Mammary epithelial cell (primary cell): ENCODE measurements at places on chromosomes 7 and 10.

GRCh38 chr10:45471059-45471458 is 97.0 kb downstream of the ALOX5 start:
- no peak for DNase-seq

GRCh38 chr10:35335133-35336083 is 901 bp upstream of the CCNY start:
- DNase-seq, result peak; percentile 46

GRCh38 chr10:49163741-49164140 is 24.4 kb downstream of the TMEM273 start:
- no peak for DNase-seq

DNA sequence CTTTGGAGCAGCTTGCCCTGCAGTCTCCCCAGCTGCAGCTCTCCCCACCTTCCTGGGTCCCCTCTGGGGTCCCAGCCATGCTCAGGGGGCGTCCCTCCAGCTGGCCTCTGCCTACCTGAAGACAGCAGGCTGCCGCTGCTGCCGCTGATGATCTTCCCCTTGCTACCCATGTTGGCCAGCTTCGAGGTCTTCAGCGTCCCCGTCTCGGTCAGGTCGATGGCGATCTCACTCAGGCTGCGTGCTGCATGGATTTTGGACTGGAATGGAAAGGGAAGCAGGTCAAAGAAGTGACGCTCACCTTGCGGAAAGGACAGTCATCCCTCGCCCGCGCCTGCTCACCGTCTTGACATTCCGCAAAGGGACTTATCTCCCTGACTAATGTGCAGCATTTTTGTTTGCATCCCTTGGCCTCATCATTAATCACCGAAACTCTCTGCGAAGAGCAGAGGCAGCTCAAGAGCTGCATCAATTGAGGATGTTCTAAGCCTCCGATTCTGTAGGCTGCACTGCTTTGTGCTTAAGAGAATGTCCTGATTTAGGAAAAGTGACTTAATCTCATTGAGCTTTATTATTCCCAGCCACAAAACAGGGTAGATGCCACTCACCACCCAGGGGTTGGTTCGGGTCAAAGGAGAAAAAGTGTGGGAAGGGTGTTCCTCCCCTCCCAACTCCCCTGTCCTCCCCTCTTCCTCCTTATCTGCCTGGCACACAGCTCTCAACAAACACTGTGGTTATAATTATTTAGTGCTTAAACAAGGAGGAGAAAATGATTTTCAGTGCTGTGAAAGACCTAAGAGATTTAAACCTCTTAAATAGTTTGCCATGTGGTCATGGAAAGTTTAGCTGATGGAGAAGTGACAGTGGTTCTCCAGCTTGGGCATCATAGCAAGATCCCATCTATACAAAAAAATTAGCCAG is 107.3 kb downstream of the PRPF18 start:
- no peak for DNase-seq

DNA sequence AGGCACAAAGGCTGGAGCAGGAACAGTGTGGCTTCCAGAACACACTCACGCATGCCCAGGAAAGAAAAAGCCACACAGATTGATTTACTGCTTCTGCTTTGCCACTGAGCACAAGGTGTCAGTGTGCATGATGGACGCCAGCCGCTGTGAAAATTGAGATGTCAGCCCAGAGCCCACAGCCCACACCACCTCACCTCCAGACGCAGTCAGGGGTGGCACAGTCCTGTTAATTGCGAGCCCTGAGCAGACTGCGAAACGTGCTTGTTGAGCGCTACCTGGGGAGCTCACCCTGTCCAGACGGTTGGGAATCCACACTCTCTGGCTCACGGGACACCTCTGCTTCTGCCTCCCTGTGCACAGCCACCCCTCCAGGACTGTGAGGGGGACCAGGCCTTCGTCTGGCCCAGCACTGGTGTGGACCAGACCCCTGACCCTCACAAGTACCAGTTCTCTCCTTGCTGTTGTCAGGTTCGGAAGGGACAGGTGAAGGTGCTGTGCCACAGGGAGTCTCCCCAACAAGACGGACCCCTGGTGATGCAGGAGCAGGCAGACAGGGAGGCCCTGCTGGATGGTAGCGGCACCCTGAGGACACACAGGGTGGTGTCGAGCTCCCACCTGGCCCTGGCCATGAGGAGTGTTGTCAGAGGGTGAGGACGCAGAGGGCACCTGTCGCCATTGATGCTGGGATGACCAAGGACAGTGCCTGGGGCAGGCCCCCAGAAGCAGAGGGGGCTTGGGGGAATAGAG is 15.3 kb downstream of the RASGEF1A start:
- DNase-seq, result no peak

DNA sequence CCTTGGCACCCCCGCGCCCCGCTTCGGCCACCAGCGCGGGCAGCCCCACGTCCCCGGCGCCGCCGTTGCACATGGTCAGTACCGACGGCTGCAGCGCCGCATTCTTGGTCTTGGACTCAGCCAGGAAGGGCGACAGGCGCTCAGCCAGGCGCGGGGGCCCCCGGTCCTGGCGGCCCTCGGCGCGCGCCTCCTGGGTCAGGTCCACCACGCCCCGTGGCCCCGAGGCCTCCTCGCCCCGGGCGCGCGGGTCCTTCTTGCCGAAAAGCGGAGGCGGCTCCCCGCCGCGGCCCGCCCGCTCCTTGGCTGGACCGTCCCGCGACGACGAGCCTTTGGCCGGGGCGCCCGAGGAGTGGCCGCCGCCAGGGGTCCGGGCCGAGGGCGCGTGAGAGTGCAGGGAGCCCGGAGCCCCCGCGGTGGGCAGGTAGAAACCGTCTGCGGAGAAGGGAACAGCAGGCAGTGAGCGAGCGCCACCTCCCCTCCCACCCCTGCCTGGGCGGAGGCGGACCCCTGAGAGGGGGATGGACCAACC is 34.7 kb downstream of the TNRC18 start:
- DNase-seq, result no peak

- DNase-seq, result no peak
Measured at GRCh38 chr10:649798-650440, 39.5 kb downstream of the DIP2C start.

GRCh38 chr7:84997626-84998025 is 189.2 kb downstream of the SEMA3D start:
- DNase-seq, result no peak

GRCh38 chr10:73404690-73405089 is 9.2 kb downstream of the ANXA7 start:
- DNase-seq, result no peak

DNA sequence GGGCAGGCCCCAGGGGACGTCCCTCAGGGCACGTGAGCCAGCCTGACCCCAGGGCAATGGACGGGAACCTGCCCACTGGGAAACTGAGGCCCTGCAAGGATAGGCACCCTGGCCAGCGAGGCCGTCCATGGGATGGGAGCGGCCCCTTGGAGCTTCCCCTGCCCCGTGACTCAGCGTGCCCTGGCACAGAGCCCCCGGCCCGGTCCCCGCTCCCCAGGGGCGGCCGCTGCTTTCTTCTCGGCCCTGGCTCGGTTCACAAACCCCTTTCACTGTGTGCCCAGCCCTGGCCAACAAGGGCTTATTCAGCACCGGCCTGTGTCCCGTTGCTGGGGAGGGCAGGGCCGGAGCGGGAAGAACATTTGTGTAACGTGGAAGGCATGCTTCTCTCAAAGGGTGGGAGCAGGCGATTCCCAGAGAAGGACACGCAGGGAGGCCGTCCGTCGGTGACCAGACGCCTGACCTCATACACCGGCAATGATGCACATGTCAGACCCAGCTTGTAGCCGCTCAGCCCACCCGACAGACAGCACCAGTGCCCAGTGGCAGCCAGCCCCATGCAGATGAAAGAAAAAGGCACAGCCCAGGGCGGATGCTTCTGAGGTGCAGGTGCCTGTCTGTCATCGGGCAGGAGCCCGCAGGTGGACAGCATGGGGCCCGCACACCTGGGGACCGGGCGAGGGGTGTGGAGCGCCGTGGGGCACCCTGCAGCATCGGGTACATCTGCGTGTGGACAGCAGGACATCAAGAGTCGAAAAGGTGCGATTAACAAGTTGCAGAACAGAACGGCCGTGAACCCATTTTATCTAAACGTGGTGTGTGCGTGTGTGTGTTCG is 94.5 kb downstream of the PDGFA start:
- DNase-seq, result no peak

DNA sequence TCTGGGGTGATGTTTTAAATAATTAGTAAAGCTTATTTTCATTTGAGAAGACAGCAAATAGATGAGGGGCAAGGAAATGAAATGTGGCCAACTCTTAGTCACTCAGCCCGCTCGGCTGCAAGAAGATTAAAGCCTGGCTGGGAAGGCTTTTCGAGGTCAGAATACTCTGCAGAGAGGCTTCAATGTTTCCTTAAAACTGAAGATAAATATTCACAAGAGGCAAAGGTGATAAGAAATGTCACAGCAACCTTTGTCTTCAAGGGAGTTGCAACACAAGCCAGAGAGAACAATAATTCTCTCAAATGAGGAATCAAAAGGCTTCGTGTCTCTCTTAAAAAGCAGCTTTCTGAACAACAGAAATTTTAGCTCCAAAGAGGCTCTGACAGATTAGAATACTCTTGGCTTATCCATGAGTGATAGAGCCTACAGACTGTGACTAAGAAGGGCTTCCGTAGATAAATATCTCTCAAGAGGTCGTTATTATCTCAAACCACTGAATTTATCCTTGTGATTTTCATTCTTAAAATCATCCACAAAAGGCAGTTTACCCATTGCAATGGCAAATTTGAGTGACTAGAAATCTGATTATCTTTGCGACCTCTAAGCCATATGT is 92.5 kb downstream of the KLF6 start:
- no peak for DNase-seq

GRCh38 chr10:46096446-46096845 is 50.4 kb upstream of the MSMB start:
- DNase-seq, result no peak

DNA sequence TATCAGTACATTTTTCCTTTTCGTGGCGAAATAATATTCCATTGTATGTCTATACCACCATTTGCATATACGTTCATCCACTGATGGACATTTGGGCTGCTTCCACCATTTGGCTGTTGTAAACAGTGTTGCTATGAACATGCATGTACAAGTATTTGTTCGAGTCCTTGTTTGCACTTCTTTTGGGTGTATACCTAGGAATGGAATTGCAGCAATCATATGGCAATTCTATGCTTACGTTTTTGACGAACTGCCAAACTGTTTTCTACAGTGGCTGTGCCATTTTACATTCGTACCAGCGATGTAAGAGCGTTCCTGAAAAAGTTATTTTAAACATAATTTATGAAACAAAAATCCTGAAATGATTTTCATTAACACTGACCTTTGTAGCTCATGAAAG is 79.5 kb downstream of the HIPK2 start:
- no peak for DNase-seq

DNA sequence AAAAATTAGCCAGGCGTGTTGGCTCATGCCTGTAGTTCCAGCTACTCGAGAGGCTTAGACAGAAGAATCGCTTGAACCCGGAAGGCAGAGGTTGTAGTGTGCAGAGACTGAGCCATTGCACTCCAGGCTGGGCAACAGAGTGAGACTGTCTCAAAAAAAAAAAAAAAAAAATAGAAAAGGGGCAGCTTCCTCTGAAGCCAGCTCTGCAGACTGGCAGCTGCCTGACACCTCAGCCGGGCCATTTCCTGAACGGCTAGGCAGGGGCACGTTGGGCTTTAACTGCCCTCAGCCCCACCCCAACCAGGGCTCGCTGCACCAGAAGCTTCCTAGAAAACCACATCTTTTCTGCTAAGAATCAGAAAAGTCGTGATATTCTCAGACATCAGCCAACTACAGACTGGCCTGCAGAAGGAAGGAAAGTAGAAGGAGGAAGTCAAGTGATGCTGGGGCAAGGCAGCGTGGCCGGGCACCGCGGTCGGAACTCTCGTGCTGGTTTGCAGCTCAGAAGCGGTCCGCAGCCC is 38.0 kb downstream of the PRKAG2 start:
- no peak for DNase-seq

DNA sequence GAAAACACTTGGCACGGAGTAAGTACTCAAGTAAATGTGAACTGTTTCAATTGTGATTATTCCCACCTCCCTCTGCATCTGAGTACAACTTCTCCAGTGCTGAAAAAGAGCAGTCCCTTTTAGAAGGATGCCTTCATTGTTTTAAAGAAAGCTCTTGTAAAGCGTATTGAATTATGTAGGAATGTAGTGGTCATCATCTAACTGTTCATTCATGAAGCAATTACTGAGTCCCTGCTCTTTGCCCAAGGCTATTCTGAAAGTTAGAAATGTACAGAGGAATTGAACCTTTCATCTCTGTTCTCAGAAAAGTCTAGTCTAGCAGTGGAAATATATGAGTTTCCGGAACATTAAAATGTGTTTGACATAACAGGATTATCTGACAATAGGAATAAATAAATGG is 127.8 kb downstream of the CACNB2 start:
- DNase-seq, result no peak

GRCh38 chr10:91901784-91902677 is 7.3 kb downstream of the FGFBP3 start:
- peak; percentile 92 for DNase-seq

DNA sequence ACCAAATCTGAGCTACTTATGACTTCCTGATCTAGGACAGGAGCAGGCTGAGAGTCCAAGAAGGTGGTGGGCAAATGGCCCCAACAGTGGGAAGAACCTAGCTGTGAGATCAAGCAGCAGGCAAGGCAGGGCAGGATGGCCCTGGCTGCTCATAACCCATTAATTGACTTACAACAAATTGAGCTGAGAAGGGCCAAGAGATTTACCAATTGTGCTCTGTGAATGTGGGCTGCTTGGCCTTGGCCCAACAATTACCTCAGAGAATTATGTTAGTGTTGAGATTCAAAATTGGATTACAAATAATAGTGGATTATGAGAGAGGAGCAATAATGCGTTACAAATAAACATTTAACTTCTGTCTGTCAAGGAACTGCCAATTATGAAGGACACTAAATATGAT is 956.5 kb downstream of the KCNMA1 start:
- DNase-seq, result no peak

DNA sequence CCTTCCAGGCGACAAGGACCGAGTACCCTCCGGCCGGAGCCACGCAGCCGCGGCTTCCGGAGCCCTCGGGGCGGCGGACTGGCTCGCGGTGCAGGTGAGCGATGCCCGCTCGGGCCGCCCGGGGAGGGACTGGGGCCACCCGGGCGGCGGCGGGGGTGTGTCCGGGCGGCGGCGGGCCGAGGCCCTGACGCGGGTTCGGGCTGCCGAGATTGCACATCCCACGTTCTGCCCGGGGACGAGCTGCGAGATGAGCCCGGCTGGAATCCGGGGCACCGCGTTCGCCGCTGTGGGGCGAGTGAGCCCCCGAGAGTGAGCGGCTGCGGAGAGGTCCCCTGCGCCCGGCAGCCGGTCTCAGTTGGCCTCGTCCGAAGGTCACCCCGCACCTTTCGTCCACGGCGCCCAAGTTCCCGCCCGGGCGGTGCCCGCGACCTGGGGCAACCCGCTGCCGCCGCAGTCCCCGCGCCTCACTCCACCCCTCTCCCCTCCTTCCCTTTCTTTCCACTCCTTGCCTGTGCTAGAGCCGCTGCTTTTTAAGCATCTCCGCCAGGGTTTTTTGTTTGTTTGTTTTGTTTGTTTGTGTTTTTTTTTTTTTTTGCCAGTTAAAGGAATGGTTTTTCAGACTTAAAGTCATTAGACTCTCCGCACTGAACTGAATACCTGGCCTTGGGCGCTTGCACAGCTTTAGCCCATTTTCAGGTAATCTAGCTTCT is 515 bp downstream of the RALA start:
- peak; percentile 29 for DNase-seq

DNA sequence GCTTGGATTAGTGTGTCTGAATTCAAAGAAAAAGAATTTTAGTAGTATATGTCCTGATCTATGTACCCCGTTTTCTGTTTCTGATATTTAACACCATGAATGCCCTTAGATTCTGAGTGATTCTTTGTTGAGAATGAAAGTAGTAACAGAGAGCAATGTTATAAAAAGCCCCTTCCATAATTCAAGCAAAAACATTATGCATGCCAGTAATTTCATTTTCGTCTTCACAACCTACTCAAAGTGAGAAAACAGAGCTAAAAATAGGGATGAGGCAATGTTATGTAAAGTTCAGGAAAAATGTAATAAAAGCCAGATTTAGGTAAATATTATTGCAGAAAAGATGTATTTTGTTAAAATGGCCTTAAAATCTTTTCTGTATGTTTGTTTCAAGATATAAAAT is 28.1 kb downstream of the PTPRZ1 start:
- DNase-seq, result no peak
